ENCODE measurements at places on chromosomes 4 and X. TPM values are rescaled to one million over a fixed set of nuclear protein-coding genes. Genes with fewer than 3 reads are reported as not detected.

NHS gene
- 1.5 TPM for total RNA-seq

- peak; percentile 24 for DNase-seq
These were observed 453.1 kb downstream of the CCSER1 start for GRCh38 chr4:90580326-90580725.

DNA sequence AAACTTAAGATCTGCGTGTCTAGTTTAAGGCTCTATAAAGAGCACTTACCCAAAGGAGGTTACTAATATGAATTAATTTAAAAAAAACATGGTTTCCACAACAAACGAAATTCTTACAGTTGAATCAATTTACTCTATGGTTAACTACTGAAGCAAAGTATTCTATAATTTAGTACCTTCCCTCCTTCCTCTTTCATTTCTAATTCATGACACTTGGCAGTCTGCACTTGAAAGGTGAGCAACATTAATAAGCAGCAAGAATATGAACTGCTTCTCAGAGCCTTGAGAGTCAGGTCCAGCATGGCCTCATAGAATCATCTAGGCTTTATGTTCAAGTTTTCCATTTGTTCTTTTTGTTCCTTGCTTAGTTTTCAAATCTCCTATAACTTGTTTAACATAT lies 42.7 kb downstream of the TAPT1 start:
- no peak for DNase-seq

- DNase-seq = peak; percentile 56
These were observed 131.0 kb downstream of the SMIM20 start for GRCh38 chr4:26044983-26045382.

DNA sequence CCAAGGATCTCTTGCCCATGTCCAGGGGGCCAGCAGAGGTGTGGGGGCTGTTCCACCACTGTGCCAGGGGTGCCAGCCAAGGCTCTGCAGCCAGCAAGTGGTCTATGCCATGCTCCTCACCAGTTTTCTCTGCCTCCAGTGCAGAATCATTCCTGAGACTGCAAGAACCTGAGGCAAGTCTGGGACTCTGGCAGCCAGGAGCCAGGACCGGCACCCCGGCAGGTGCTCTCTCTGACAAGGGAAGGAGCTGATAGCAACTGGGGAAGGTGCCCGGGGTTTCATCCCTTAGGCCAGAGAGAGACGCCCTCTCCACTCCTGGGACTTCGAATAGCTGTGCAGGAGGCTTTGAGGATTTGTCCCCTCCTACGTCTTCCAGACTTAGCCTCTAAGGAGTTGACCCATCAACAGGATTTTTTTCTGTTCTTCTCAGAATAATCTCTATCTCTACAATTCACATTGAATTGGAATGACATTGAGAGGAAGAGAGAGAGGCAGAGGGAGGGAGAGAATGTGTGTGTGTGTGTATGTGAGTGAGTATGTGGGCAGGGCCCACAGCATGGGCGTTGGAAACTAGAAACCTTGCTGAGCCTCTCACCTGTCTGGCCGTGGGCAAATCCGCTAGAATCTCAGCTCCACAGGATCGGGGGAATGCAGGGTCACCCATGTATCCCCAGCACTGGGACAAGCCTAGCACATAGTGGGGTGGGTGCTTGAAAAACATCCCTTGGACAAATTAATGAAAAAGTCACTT lies 74.5 kb upstream of the AFAP1 start:
- no peak for DNase-seq

DNA sequence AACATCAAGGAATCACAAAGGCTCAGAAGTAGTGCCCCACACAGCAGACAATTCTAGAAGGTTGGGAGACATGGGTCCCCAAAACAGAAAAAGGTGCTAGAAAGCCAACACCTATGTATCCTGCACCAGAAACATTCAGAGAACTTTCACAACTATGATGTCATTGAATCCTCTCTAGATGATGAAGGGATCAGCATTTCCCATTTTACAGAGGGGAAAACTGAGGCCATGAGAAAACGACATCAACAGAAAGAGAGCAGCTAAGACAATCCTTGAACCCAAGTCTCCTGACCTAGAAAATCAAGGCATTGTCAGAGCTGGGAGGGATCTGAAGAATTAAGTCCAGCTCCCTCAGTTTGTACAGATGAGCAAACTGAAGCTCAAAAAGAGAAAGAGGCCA lies 3.3 kb downstream of the KCND1 start:
- DNase-seq = no peak

GRCh38 chr4:108700081-108700757 lies 49.8 kb downstream of the OSTC start:
- DNase-seq = no peak

HPSE gene
- total RNA-seq = 0.18 TPM

DNA sequence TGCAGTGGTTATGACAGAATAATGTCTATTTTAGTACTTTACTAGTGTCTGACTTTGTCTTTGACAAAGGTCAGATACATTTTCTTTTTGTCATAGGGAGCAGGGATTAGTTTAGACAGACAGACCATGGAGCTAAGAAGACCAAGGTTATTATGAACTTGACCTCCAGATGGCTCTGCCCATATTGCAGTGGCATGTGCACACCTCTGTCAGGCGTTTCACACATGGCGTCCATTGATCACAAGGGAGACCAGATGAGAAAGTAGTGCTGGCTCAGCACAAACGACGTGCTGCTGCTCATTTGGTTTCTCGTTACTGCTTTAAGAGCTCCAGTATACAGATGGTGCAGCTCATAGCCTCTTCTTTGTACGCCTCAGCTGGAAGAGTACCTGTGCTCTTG lies 56.3 kb upstream of the HPSE start:
- no peak for DNase-seq

DNA sequence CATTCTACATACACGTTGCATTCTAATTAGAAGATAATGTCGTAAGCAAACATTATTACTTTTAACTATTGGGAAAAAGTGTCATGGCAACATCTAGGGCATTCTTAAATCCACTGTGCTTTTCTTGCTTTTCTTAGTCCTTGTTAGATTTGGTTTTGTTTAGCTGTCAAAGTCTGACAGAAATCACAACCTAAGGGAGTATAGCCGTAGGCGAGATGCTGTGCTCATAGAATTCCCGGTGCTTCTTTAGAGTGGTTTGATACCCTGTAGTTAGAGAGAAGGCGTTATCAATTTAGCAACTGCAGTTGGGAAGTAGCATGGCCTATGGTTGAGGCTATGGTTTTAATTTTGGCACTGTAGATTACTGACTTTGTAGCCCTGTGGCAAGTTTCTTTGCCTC lies 45.7 kb downstream of the WWC2 start:
- DNase-seq = no peak

Measured in muscle of leg (tissue), 16 donors.